DMS79 (cell line): ENCODE measurements at places on chromosomes 1 and 21.

- DNase-seq = no peak
Measured at GRCh38 chr1:90952906-90953305, 68.9 kb downstream of the ZNF644 start.

DNA sequence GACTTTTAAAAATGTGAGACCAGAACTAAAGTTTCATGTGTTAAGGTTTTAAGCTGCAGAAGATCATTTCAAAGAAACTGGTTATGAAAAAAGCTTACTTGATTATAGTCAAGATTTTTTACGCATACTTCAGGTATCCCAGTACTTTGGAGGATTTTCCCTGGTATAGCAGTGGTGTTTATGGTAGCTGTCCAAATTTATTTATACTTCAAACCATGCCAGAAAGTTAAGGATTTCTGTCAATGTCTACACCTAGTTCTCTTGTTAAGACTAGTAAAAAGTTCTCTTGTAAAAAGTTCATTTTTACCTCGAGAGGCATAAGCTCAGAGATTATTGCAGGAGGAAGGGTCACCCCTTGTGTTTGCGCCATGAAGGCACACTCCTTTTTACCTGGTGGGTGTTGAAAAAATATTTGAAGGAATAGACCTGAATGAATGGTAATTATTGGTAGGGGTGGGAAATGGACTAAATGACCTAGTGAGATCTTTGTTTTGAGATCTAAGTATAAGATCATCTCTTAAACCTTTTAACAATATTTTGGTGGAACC, 2.8 kb downstream of the DYRK1A start:
- no peak for DNase-seq

DNA sequence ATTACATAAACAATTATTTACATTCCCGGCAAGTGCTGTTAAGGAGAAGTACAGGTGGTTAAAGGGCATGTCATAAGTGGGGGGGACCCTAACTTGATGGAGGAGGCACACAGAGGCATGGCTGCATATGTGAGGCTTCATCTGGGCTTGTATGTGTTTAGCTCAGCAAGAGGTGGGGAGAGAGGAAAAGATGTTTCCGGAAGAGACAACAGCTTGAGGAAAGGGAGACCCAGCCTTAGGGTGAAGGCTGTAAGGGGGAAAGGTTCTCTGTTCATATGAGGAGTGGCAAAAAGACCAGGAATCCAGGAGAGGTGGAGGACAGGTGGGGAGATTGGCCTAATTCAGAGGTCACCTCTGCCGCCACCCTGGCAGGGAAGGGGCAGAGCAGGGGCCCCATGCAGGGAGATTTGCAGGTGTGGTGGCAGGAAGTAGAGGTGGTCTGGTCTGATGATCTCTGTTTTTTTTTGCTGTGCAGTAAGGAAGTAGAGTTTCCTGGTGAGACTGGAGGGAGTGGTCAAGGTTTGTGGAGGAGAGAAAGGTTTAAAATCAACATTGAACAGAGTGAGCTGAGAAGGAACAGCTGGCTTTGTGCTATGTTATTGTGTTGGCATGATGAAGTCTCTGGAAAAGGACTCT, 9.0 kb downstream of the TRAF5 start:
- DNase-seq = no peak

- DNase-seq = no peak
Measured at GRCh38 chr1:4796161-4797015, 142.0 kb downstream of the AJAP1 start.

- DNase-seq = peak; percentile 8
Measured at GRCh38 chr1:212607206-212607912, 1.2 kb upstream of the ATF3 start.

DNA sequence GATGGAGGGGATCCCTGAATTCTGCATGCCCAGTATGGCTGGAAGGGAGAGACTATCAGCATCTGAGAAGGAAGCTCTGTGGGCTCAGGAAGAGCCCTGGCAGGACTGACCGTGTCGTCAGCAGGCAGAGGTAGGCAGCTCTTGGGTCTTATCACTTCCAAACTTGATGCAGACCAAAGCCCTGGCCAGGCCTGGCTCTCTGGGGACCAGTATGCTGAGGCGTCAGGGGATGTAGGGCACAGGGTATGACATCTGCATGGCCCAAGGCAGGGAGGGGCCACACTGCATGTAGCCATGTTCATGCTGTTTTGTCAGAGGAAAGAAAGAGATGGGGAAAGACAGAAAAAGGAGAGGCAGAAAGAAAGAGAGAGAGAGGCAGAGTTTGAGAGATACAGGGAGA, 6.3 kb downstream of the FGR start:
- no peak for DNase-seq

- DNase-seq = no peak
Measured at GRCh38 chr1:221776495-221777301, 34.8 kb upstream of the DUSP10 start.

DNA sequence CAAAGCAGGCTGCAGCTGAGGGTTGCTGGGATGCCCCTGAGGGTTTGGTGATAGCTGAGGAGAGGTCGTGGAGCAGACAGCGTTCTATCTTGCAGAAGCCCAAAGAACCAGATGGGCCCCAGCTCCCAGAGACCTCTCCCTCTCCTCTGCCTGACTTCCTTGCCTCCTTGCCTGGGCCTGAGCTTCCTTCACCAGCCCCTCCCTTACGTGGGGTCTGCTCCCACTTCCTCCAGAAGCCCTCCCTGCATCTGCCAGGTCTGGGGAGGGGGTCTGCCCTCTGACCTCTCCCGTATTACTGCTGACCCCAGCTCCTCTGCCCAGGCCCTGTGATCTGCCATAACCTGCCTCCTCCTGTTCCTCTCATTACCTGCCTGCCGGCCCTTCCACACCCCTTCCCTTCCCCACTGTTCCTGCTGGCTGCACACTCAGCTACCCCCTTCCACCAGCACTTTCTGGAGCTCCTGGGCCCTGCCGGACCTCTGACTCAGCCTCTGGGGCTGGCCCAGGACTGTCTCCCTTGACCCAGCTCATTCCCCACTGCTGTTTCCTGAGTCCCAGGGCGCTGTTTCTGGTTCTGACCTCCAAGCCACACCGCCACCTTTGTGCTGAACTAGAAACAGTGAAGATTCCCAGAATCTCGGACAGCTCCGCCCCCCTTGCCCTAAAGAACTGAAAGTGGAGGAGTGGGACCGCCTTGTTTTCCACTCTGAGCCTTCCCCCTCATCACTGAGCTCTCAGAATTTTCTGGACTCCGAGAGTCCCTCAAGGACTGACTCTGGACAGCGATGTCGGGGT, 237.7 kb upstream of the C1orf174 start:
- DNase-seq = no peak

DNA sequence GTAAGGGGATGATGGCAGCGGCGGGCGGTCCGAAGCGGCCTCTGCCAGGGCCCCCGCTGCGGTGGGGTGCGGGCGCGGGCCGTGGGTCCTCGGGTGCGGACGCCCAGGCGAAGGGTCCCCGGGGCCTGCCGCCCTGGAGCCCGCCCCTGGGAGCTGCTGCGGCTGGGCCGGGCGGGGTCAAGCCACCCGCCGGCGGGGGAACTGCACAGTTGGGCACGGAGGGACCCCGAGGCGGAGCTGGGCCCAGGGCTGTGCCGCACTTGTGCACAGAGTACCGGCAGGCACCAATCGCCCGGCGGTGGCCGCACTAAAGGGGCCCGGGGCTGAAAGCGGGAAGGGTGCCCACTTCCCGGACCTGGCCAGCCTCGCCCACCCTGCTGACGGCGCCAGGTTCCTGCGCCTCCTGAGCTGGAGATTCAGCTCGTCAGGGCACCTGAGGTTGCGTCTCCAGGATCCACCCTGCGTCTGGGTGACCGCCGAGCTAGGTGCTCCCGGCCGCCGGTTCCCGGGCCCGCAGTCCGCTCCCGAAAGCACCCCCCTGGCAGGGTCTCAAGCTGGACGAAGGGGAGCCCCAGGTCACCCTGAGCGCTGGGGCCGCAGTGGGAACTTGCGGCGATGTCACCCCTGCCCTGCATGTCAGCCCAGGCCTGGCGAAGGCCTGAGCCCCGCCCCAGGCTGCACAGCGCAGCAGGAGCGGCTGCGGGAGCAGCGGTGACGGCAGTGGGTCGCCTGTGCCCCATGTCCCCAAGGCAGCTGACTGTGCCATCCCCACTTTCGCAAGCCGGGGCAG, 56.7 kb upstream of the ETV3 start:
- no peak for DNase-seq

- no peak for DNase-seq
Measured at GRCh38 chr1:221851336-221851735, 109.4 kb upstream of the DUSP10 start.

DNA sequence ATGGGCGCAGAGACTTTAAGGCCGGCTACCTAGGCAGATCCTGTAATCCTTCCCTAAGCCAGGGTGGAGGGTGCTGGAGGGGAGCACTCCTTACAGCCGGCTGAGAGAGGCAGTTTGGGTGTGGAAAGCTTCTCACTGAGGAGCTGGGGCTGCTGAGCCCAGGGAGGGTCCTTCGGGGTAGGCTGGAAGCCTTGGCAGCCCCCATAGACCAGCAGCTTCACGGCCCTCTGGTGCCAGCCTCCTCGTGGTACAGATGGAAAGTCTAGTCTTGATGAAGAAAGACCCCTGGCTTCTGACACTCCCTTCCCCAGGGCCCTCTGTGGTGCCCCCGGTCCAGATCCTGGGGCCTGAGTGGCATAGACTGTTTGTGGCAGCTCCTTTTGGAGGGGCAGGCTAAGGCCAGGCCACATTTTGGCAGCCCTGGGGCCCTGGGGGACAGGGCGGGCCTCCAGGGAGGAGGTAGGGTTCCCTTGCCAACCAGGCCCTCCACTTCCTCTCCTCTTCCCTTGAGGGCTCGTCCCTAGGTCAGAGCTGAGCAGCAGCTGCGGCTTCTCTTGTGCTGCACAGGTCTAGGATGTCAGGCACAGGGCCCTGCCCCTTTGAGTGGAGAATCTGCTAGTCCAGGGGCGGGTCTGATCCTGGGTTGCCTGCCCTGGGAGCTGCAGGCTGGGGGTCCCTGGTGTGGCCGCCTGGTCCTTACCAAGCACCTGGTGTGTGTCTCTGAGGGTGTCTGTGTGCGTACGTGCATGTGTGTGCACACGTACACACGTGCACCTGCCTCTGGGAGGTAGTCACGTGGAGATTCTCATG, 4.8 kb downstream of the AMPD2 start:
- peak; percentile 73 for DNase-seq

- DNase-seq = no peak
Measured at GRCh38 chr1:55061706-55062321, 22.5 kb downstream of the PCSK9 start.

DNA sequence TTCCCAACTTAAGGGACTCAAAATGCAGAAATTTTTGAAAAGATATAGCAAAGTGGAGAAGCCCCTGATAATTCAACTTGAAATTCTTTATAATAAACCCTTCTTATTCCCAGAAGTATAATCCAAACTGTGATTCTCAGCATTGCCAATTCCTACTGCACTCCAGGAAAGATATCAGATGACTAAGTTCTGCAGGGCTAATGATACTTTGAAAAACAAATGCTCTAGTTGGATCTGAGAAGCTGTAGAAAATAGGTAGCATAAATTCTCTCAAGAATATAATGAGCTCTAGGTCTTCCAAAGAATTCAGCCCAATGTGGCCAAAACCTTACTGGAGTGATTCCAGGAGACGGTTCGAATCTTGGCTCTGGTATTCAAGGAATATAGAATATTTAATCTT, 294.0 kb upstream of the PTBP2 start:
- no peak for DNase-seq

DNA sequence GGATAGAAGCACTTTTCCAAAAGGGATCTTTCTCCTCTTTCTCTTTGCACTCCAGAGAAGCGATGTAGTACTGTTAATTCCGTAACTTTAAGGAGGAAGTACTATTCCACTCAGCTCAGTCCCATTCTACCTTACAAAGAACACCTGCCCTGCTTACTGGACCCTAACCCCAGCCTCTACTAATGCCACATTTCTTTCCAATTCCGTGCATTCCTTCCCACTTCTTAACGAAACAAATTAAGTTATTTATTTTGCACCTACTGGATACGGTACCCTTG, 511 bp downstream of the NDC1 start:
- no peak for DNase-seq

DNA sequence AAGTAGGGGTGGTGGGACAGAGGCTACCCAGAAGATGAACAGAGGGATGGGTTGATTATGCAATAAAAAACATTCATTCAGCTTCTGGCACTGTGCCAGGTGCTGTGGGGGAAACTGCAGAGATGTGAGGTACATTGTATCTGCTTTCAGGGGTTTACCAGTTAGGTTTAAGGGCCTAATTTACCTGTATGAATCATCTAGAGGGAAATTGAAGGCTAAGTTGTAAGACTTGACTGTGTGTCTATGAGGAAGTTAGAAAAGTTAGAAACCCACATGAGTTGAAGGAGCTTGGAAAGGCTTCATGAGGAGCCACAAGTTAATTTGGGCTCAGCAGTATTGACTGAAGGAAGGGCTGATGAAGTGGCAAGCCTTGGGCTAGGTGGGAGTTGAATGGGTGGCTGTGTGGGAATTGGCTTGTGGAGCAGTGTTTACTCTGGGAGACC, 36.7 kb upstream of the APOBEC4 start:
- no peak for DNase-seq

DNA sequence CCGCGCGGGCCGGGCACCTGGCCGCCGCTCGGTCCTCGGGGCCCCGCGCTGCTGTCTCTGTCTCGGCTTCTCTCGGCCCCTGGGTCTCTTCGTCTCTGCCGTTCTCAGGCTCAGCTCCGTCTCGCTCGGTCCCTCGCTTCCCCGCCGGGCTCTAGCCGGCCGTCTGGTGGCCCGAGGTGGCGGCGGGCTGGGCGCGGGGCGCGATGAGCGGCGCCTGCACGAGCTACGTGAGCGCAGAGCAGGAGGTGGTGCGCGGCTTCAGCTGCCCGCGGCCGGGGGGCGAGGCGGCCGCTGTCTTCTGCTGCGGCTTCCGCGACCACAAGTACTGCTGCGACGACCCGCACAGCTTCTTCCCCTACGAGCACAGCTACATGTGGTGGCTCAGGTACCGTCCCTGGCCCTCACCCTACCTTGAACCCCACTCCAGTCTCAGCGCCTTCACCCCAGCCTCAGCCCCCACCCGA, 355 bp downstream of the SHISAL2A start:
- DNase-seq = no peak

DNA sequence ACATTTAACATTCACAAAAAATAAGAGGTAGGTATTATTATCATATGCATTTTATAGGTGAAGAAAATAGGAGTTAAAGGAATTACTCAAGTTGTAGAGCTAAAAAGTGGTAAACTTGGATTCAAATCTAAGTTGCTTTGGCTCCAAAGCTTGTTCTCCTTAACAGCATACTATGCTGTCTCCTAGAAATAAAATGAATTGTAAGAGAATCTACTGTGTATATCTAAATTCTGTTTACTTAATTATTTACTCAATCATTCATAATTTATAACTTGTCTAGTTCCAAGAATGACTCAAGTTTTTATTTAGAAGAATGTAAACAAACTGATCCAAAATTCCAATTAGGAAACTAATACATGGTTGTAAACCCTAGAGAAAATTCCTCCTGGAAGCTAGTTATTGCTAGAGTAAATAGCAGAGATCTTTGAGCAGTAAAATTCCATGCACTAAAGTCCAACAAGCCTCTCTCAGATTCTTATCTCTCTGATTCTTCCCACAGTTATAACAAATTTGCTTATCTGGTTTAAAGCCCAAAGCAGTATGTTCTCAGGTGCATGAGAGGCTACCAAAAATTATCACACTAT, 132.5 kb upstream of the DPT start:
- DNase-seq = no peak

- no peak for DNase-seq
Measured at GRCh38 chr1:171188388-171189266, 3.5 kb downstream of the FMO2 start.

- no peak for DNase-seq
Measured at GRCh38 chr1:175892686-175893085, 149.3 kb upstream of the TNR start.
